ENCODE measurements at places on chromosomes 3 and 15.

- DNase-seq: no peak
Observed at GRCh38 chr3:101836652-101837598, 12.4 kb upstream of the NFKBIZ start.

DNA sequence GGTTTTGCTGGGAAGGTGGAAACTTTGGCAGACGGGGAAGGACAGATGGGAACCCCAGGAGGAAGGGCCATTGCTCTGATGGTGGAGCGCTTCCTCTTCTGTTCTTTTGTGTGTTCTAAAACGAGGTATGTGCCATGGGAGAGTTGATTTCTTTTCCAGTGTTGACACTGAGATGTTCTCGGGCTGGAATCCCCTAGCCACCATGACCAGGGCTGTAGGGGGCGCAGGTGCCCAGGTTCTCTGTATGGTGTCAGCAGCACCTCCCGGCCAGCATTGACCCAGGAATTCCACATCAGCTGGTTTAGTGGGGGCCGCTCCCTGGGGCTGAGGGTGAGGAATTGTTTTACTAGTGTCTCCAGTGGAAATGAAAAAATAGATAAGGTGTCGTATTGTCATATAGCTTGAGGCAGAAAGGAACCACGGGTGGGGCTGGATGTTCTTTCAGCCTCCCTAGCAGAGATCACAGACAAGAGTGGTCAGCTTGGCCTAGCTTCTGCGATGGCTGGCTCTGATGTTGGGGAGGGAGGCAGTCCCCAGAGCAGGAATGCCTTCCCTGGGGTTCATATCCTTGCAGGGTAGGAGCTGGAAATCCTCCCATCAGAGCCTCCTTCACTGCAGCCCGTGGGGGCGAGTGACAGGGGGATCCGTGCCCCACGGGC is 34.2 kb upstream of the ACAD9 start:
- no peak for DNase-seq

DNA sequence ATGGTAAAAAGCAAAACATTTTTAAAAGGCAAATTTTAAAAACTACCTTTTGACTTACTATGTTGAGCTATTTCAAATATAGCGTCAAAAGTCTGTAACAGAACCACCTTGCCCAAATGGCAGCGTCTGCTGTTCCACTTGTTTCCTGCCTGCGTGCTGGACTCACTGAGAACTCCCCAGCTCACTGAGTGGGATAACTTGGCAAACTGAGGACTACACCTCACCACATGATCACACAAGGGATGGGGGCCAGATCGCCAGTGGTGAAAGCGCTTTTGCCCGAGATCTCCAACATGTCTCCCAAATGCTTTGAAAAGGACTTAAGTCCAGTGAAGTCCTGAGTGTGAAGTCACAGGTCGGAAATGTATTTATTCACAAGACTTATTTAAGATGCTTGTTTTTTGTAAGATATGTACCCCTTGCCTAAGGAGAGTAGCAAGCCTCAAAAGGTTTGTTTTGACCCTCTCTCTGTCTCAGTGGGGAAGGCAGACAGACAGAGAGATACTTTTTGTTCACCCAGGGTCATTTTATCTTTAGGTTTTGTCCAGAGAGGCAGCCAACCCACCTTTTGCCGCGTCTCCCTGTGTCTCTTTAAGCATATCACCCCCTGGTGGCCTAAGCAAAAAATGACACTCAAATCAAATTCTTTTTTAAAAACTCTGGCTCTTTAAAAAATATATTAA is 192.6 kb downstream of the PDZRN3 start:
- no peak for DNase-seq

DNA sequence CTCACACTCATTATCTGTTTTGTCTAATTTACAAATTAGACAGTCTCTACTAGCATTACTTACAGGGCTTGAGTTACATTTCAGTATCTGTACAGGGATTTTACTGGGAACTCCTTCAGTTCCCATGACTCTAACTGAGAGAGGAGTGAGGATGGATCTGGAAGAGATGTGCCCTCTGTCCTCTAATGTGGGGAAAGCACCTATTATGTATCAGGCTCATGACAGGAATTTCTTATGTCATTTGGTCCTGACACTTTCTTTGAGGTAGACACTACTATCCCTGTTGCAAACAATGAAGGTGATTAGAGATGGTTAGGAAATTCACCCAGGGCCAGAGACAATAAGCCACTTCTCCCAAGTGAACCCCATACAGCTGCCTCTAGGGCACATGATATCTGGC is 10.9 kb upstream of the NCKIPSD start:
- no peak for DNase-seq

GRCh38 chr3:27717200-27717852 is 4.8 kb downstream of the EOMES start:
- DNase-seq: no peak

All from NCI-H187 (cell line).